Dermis blood vessel endothelial cell (primary cell): ENCODE measurements at places on chromosomes 1 and 21.
A peak's percentile ranks its signal among the peaks of the same experiment; 100 is the strongest.

DNA sequence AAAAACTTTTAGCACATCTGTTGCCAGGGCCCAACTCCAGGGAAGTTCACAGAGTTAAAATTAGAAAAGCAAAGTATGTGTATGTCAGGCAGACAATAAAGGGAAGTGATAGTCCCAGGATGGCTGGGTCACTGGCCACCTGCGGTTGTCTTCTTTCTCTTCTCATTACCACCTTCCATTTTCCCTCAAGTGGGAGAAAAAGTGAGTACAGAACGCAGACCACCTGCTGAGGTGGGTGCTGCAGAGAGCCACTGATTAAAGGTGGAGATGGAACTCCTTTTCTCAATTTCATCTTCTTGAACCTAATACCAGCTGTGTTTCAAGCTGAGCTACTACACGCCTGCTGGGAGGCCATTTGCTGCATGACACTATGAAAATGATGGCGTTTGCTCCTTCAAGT lies 88.8 kb upstream of the PDE4B start:
- no peak for DNase-seq

DNA sequence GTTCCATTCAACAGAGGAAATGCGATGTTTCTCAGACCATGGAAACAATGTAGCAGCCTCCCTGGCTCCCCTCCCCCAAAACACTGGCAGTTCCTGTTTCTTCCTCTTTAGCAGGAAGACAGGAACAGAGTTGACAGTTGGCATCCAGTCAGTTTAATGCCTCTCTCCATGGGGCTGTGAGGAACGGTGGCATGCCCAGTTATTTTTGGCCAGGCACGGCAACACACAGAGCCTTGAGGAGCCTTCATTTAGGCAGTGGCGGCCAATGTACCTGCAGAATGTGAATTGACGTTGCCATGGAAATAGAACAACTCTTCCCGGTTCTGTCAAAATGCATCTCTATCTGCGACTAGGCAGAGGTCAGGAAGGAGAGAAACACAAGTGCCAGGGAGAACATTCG lies 330.6 kb downstream of the DSCAM start:
- DNase-seq, result no peak

DNA sequence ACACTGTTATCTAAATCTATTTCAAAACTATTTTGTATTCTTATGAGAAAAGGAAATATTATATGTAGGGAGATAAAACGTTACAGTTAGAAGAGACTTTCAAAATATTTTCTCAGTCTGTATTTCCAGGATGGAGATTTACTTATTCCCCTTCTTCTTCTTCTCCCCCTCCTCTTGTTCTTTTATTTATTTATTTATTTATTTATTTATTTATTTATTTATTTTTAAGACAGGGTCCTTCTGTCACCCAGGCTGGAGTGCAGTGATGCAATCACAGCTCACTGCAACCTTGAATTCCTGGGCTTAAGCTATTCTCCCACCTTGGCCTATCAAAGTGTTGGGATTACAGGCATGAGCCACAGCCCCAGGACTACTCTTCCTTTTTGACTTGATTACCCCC lies 2.8 kb upstream of the RPF1 start:
- DNase-seq, result no peak

DNA sequence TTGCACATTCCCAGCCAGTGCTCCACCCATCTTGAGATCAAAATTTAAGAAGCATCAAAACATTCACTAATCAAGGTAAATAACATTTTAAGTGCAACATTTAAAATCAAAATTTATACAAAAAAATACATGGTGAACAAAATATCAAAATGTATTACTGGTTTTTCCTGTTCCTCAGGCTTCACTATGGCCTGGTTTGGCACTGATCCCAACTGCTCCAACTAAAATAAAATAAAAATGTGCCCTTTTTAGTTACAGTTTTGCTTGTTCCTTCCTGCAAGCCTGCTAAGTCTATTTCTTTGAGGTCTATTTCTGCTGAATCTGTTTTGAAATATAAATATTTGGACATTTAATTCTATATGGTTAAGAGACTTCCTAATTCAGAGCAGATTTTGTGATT lies 54.9 kb downstream of the ADAMTS1 start:
- DNase-seq, result no peak

DNA sequence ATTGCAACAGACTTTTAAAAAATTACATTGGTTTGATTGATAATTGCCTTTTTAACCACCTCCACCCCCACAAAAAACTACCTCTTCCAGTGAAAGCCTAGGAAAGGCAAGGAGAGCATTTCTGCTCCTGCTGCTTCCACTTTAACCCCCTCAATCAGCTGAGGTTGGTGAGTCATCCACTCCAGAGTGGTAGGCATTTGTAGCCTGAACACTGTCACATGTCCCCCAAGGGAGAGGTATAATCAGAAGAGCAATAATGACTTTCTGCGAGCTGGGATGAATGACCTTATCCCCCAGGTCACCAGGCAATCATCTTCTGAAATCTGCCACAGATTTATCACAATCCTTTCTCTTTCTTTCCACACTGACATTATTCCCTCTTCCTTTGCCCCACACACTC lies 126.6 kb upstream of the CAMK1G start:
- no peak for DNase-seq

DNA sequence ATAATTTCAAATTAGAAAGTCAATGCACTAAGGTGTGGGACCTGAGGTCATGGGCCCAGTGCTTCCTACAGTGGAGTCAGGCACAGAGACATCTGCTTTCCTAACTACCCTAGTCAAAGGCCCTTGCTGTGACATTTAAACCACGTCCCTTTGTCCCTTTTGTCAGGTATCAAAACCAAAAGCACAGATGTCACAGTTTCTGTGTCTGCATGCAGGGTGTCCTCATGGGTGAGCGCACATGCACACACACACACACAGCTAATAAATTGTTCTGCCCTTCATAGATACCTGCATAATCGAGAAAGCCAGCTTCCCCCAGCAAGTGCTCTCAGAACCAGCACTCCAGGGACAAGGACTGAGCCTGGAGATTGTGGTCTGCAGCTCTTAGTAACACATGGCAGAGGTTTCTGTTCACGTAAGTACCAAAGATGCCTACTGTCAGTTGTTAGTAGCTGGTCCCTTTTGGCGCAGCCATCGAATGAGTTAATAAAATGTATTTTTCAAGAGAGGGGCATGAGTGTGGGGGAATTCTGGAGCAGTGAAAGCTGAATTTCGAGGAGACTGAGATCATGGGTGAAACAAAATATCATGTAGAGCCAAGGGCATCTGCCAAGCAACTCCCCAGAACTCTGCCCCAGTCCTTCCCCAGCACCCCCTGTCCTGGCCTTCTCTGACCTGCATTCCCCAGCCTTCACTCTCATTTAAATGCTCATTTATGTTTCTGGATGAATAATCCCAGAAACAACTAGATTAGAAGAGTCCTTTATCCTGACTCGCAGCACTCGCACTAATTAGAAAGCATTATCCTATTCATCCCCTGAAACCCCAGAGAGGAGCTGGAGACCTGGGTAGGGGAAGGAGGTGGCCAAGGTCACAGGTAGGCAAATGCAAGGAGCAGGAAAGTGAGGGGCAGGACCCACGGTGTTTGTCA lies 25.5 kb downstream of the TNR start:
- DNase-seq, result no peak

GRCh38 chr1:90198616-90199332 lies 203.9 kb downstream of the ZNF326 start:
- no peak for DNase-seq

DNA sequence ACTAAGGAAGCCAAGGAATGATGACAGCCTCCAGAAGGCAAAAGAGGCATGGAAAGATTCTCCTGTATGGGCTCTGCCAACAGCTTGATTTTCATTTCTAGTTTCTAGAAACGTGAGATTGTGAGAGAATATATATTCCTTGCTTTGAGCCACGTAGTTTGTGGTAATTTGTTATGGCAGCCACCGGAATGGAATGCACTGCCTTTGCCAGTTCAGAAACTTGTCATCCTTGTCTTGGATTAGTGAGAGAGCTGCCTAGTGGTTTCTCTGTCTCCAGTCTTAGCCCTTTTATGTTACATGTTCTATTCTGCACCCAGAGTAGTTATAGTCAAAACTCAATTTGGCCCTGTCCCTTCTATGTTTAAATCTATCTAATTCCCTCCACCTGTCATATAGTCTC lies 216.0 kb upstream of the PTGFR start:
- no peak for DNase-seq

- no peak for DNase-seq
Observed at GRCh38 chr21:28770867-28771661, 221.6 kb downstream of the LTN1 start.

DNA sequence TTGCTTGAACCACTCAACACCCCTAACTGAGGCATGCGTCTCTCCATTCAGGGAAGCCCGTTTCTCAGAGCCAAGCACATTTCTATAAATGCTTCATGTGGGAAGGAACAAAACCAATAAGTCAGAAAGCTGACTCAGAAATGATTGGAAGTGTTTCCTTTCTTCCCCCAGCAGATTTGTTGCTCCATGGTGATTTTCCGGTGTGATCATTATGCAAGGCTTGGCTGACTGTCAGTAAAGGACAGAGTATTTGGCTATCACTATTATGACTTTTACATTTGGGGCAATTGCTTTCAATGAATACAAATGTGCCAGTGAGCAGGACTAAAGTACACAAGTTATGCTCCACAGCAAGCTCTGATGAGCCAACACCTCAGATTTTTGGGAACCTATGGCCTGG lies 53.3 kb upstream of the ZC3H11B start:
- no peak for DNase-seq

DNA sequence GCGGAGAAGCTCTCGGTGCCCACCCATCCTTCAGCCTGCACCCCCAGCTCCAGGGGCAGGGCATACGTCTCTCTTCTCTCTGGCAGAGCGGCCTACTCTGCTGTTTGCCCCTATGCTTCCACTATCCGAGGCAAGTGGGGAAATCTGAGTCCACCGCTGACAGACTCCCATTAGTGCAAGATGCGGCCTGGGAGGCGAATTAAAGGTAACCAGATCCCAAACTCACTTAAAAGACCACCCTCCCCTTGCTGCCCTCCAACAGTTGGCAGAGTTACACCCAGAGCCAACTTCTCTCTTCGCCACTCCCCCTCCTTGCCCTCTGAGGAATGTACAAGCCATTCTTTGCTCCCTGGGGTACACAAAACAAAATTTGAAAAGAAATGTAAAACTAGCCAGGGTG lies 6.4 kb downstream of the FOXD3 start:
- DNase-seq, result no peak

DNA sequence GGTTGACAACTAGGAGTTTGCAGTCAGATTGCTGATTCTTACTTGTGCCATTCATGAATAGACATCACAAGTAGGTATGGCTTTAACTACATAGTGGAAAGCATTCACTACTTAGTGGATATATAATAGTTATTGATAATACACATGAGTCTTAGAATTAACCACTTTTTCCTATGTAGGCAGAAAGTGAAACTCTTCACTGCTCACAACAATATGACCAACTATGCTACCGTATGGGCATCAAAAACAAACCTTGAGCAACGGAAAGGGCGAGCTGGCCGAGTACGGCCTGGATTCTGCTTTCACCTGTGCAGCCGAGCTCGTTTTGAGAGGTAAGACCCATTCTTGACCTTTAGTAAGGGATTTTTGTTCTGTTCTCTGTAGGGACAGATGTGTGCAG lies 38.7 kb downstream of the DHX9 start:
- DNase-seq, result no peak

DNA sequence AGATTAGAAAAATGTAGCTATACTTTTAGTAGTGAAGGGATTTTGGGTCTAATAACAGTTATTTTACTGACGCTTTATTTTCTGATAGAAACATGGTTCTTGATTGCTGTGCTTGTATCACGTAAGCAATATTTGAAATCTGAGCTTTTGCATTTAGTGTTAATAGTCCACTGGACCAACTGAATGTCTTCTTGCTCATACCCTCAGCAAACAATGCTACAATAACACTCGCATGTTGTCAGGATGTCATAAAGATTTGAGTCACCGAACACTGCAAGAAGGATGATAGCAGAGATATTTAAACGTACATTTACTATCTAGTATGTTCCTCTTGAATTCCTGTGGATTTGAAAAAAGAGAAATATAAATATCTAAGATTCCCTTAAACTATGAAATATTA lies 7.5 kb downstream of the DYRK1A start:
- DNase-seq, result peak; percentile 85

DNA sequence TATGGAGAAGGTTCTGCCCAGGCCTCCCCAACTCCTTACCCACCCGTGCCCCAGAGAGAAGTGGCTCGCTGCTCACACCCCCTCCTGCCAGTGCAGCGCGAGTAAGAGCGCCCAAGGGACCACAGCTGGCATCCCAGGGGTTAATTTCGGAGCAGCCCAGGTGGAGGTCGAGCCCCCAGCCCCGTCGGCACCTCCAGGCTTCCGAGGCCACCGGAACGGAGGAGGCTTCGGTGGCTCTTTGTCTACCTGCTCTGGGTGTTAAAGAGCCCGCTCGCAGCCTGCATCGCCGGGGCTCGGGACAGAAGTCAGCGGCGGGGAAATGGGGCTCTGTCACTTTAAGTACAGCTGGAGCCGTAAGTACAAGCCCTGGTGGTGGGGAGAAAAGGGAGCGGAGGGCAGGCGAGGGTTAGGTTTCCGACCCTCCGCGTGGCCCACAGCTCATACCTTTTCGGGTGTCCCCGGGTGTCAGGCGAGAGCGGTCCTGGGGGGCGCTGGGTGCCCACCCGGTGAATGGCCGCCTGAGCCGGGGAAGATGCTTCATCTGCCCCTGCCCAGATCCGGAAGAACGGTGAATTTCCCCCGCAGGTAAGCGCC lies 89.4 kb upstream of the IPO9 start:
- no peak for DNase-seq

DNA sequence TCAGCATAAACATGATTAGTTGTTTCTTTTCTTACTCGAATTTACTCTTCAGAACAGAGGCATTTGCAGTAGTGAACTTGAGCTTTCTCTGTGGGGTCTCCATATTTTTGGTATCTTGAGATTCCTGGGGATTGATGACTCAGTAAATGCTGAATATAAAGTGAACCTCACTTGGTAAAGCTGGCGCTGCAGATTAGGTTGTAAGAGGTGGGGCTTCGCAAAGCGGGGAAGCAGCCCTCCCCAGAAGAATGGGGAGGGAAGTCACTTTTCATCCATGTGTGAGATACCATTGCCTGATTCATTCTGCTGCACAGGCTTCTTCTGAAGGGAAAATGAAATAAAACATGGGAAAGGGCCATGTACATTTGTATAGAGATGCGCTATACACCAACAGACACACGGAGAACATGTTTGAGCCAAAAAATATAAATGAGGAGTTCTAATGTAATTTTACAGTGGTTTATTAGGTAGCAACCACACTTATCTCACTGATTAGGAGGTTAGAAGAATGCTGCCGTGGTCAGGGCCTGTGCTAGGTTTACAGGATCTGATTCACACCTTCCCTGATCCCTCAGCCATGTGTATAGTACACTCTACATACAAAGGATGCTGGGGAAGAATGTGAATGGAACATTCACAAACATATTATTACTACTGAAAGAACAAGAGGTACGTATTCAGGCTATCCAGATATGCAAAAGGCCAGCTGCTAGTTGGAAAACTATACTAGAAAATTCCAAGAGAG lies 63.5 kb downstream of the DNTTIP2 start:
- DNase-seq, result peak; percentile 78
